NCI-H1436 treated with DMSO at 0.1 percent for 48 hours (cell line): ENCODE measurements at places on chromosomes 5 and 9.

GRCh38 chr5:3214838-3215374, 380.7 kb upstream of the IRX1 start:
- DNase-seq = no peak

- no peak for DNase-seq
Measured at GRCh38 chr5:73157414-73158303, 15.3 kb upstream of the TMEM174 start.

DNA sequence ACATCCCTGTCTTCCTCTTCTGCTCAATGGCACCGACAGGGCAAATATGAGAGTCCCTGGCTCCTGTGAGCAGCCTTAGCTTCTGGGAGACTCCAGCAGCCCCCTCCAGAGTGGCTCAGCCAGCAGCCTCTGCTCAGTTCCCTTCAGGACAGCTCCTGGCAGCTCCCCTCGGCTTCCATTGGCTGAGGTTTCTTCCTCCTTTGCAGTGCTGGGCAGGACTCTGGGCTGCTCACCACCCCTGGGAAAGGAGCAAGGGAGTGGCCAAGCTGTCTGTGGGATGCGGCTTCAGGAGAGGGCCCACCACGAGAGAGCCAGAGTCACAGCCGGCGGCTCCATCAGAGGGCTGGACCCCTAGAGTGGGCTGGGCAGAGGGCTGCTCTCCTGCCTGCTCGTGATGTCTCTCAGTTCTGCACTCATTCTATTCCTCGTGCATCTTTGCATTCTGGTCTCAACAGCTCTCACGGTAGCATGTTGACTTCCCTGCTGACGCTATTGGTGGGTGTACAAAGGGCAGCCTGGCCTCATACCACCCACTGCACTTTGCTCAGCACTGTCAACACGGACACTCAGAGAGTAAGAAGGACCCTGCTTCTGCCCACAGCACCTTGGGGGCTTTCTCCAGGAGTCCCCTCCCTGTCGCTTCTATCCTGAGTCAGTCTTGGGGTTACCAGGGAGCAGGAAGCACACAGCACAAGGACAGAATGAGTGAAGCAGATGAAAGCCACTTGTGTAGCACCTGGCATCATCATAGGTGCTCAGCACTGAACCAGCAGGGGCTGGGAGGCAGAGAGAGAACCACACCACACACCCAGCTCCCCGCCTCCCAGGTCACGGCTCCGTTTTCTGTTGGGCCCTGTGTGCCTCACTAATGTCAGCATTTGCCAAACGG, 80.9 kb upstream of the ALDH1B1 start:
- no peak for DNase-seq

- DNase-seq = no peak
Measured at GRCh38 chr5:37002176-37002751, 125.7 kb downstream of the NIPBL start.

DNA sequence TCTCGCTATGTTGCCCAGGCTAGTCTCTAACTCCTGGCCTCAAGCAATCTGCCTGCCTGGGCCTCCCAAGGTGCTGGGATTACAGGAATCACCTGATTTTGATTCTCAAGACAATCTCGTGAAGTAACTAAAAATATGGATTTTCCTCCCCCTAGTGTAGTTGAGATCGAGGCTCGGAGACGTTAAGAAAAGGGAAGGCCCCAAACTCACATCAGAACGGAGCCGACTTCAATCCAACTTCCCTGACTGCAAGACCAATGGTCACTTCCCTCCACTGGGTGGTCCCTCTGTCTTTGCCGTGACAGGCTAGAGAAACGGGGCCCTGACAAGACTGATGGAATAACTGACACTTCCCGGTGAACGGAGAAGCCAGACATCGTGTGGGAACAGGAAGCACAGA, 28.3 kb downstream of the BARHL1 start:
- DNase-seq = no peak

DNA sequence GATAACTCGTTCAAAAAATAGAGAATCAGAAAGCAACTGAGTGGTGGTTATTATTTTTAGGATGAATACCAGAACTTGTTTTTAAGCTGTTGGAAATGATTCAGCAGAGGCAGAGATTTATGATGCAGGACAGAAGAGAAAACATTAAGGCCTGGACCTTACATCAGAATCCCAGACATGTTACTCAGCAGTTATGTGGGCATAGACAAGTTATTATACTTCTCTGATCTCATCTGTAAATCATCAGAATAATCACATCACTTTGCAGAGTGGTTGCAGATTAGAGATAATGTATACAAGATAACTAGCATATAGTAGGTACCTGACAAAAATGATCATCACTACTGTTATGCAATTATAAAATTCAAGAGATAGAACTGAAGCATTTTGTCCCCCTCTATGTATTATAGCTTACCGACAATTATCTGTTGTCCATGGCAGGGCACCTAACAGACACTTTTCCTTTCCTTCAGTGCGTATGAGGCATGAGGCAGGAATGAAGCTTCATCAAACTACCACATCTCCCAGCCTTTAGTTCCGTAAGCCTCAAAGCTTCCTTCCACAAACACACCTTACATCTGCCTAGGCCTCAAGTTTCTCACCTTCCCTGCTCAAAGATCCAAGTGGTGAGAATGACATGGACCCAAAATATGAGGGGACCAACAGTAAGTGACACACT, 165.9 kb downstream of the DENND1A start:
- DNase-seq = no peak

GRCh38 chr9:131043087-131043486, 34.1 kb downstream of the LAMC3 start:
- DNase-seq = no peak

DNA sequence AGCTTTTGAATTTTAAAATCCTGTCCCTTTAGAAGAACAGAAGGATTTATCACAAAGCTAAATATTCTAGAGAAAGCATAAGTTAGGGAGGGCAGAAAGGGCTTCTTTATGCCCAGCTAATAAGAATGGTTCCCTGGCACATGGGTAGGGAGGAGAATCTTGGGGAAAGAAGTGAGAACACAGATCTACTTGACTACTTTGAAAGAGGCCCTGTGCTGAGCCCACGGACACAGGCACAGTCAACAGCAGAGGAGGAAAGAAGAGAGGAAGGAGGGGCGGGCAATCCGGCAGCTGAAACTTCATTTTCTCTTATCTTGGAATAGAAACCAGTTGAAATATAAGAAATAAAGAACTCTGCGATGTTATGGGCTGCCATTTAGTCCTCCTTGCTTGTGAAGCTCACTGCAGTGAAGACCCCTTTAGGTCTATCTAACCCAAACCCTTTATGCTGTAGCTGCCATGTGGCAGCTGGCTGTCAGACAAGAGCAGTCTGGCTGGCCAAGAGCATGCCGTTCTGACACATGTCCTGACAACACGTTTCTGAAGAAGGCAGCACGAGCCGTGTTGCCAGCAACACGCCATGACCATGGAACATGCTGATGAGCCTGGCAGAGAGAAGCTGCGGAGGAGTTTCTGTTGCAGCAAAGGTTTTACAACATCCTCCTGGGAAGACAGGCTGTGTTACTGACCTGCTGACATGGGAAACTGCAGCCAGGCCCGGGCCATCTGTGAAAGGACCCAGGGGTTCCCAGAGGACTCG, 34.2 kb downstream of the ABLIM3 start:
- no peak for DNase-seq

DNA sequence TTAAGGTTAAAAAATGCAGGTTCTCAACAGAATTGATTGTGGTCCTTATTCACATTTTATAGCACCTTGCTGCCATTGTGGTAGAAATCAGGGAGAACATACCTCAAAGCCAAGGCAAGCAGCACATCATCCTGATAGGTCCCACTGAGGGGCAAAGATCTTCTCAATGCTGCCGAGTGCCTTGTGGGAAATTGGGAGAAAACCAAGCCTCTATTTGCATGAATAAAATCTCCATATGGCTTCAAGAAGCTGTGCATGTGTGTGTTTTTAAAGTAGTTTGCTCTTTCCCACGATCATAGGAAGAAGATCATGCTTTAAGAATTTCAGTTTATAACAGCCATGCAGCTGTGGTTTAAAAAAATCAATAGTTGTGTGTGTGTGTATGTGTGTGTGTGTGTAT, 216.9 kb upstream of the FBXL7 start:
- DNase-seq = no peak

GRCh38 chr5:67795781-67796477, 419.6 kb upstream of the PIK3R1 start:
- no peak for DNase-seq

- no peak for DNase-seq
Measured at GRCh38 chr5:15243301-15244020, 256.5 kb upstream of the FBXL7 start.

- no peak for DNase-seq
Measured at GRCh38 chr5:80165452-80165851, 90.4 kb downstream of the SERINC5 start.

DNA sequence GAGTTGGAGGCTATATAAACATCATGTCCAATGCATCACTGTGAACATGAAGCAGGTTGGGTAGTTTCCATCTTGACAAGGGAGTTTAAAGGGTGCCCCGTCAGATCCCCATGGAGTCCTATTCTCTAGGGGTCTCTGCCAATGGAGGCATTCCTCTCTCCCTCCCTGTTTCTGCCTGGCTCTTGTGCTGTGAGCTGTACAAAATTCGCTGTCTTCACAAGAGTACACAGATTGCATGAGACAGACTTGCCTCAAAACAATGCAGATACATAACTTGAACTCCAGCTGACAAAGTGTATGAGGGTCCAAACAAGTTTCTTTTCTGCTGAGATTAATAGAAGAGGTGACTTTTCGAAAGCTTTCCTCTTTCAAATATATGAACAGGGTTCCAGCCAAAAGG, 165.2 kb downstream of the SPOCK1 start:
- no peak for DNase-seq

GRCh38 chr5:6780802-6781391, 67.7 kb downstream of the TENT4A start:
- no peak for DNase-seq

GRCh38 chr5:26864061-26864460, 174.3 kb downstream of the CDH9 start:
- DNase-seq = no peak

GRCh38 chr9:9792144-9792857, 820.5 kb downstream of the PTPRD start:
- no peak for DNase-seq

GRCh38 chr9:134399435-134400056, 73.3 kb downstream of the RXRA start:
- DNase-seq = no peak

DNA sequence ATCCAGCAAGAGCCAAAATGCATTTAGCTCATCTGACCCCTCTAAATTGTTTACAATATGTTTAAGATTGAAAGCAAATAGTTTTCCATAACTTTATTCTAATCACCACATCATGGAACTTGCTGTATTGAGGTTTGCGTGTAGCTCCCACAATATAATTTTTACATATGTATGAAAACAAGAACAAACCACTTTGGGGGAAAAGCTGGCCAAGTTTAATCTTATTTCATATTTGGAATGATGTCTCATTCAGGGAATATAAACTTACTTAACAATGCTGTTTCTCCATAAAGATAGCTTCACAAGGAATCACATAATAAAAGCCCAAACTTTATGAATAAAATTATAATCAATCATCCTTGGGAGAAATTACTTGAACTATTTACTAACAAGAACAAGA, 194.6 kb upstream of the PCSK5 start:
- DNase-seq = no peak

DNA sequence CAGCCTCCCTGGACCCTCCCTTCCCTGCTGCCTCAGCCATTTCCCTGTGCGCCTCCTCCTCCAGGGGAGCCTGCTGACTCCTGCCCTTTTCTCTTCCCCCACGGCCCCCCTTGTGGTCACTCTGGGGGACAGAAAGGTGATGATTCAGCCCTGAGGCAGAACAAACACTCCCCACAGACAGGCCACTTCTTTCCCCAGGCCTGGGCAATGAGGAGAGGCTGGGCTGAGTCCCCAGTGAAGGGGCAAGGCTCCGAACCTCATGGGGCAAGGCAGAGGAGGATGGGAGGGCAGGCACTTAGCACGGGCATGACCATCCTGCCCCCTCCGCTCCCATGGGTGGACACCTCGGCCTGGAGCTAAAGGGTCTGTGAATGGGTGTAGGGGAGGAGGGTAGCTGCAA, 21.0 kb downstream of the CSF1R start:
- no peak for DNase-seq

DNA sequence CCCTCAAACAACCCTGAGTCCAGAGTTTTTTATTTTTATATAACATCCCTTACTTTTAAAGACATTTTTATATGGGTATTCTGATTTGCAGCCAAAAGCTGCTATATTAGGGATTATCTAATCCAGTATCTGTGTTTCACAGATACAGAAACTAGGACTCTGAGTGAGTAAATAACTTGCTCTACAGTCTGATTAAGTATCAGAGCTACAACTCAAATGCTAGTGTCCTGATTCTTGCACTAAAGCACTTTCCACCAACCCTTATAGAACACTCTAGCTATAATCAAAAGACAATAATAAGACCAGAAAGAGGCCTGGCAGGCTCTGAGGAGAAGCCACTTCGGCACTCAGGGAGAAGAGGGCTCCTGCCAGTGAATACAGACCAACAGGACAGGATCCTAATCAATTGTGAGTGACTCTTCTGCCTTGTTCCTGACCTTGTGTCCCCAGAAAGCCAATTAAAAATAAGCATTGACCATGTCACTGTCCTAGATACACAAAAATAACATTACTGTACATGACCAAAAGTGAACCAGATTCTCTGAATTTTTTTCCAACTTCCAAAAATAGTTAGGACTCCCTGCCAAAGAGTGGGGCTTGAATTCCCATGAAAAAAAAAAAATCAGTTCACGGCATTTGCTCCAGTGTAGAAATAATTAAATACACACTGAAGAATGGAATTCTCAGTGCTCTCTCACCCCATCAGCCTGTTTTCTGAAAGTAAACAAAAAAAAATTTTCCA, 63.6 kb upstream of the MAP3K1 start:
- DNase-seq = no peak

DNA sequence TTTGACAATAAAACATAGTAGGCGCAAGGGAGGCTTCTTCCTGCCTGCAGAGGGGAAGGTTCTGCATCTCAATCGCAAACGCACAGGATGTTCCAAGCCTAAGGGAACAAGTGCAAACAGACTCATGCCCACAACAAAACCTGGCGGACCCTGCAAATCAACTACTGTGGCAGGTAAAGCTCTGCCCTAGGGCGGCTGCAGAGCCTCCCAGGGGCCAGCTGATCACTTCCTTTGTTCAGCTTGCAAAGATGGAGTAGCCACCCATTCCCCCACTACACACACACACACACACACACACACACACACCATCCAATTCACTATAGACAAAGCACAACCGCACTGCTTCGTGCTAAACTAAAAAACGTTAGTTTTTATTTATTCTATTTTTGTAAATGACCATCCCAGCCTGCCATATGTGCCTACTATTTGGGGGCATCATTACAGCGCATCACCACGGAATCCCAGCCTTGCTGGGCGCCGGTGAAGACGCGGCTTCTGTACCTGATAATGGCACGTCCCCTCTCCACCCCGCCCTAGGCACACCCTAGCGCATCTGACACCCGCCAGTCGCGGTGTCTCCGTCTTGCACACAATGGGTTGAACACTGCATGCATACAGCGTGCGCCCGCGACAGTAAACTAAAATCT, 57.6 kb downstream of the DPYSL3 start:
- no peak for DNase-seq

- DNase-seq = no peak
Measured at GRCh38 chr5:11069041-11069440, 308.0 kb upstream of the DAP start.
